ENCODE measurements at places on chromosomes 4 and X. TPM values are rescaled to one million over a fixed set of nuclear protein-coding genes. Genes with fewer than 3 reads are reported as not detected.

APELA gene
- not detected for total RNA-seq

TCEAL5 gene
- total RNA-seq = not detected

TCP11X2 gene
- total RNA-seq = not detected

EGFL6 gene
- total RNA-seq = not detected

HPSE gene
- 7.6 TPM for total RNA-seq

Data from M059J (cell line).